ENCODE measurements at places on chromosomes 12 and 14. TPM values are rescaled to one million over a fixed set of nuclear protein-coding genes. Genes with fewer than 3 reads are reported as not detected.

Gene TAS2R31
- total RNA-seq: 0.87 TPM

Gene KTN1
- 246 TPM for total RNA-seq

Gene OR4Q3
- total RNA-seq: not detected

Gene LRRC23
- 16.1 TPM for total RNA-seq

Gene PPM1H
- total RNA-seq: 6.4 TPM

Gene PLEK2
- 1.1 TPM for total RNA-seq

Gene PPP1R36
- total RNA-seq: 0.52 TPM

Gene FAM216A
- 5.0 TPM for total RNA-seq

Gene NTN4
- 80.3 TPM for total RNA-seq

Gene C12orf50
- not detected for total RNA-seq

Gene TMEM179
- 0.34 TPM for total RNA-seq

Gene POTEG
- total RNA-seq: not detected

Gene ZFHX2
- 0.57 TPM for total RNA-seq

Gene MMP14
- 41.3 TPM for total RNA-seq

Gene DAD1
- total RNA-seq: 137 TPM

Gene KCNC2
- total RNA-seq: not detected

Gene AQP2
- not detected for total RNA-seq

Gene GRIP1
- 2.5 TPM for total RNA-seq

Gene ADAM20
- total RNA-seq: 0.22 TPM

Gene ACRBP
- total RNA-seq: 0.30 TPM

Gene TAS2R10
- not detected for total RNA-seq

Gene CLEC7A
- 1.1 TPM for total RNA-seq

Gene TAOK3
- 22.0 TPM for total RNA-seq

Gene MDP1
- total RNA-seq: 17.8 TPM

Gene HSPA2
- 35.6 TPM for total RNA-seq

Gene RIMBP2
- total RNA-seq: not detected

Gene CELA1
- not detected for total RNA-seq

Gene OAS1
- 20.3 TPM for total RNA-seq

Gene PSMA6
- total RNA-seq: 158 TPM

Gene KLHDC1
- 8.1 TPM for total RNA-seq

Gene GRIN2B
- total RNA-seq: not detected

All from heart right ventricle (tissue), 16 donors.